Adipocyte (in vitro differentiated cells): ENCODE measurements at places on chromosomes 1 and 21.

DNA sequence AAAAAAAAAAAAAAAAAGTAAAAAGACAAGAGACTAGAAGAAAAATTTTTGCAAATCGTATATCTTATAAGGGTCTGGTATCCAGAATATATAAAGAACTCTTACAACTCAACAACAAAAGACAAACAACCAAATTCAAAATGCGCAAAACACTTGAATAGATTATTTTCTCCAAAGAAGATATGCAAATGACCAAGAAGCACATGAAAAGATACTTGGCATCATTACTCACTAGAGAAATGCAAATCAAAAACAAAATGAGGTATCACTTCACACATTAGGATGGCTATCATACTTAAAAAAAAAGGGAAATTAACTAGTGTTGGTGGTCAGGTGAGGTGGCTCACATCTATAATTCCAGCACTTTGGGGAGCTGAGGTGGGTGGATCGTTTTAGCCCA, 12.0 kb upstream of the SLC2A5 start:
- no peak for DNase-seq

GRCh38 chr1:238710697-238711096, 675.7 kb upstream of the CHRM3 start:
- DNase-seq, result no peak

DNA sequence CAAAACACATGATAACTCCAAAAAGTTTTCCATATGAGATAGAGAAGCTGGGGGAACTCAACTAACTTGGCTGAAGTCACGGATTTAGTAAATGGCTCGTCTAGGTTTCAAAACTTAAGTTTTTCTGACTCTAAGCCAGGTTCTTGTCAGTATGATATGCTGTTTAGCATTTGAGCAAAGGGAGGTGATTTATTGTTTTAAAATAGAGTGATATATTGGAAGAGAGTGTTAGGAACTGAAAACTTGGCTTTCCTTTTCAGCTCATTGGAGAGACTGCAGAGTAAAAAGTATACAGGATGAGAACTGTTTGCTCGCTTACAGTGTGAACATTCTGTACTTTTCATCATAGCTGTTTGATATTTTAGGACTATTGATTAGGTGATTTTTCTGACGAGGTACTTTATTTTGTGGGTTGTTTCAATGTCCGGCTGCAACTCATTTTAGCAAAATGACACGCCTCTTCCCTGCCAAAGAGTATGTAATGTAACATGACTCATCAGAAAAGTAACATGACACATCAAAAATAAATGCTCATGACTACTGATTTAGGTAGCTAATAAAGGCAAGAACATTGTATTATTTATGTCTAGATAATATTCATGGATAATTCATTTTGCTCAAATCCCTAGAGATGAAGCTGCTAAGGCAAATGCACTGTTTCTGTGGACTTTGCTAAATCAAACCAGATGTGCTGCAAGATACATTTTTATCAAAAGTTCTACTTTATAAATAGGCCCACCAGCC, 355.1 kb downstream of the GPATCH2 start:
- DNase-seq, result peak; percentile 73

- no peak for DNase-seq
These were observed 82.5 kb downstream of the TNNI3K start for GRCh38 chr1:74317663-74318062.

GRCh38 chr1:166903232-166903631, 27.2 kb upstream of the TADA1 start:
- DNase-seq, result no peak
